Skin of body (tissue), 3 donors: ENCODE measurements at places on chromosomes 6 and 20. TPM values are rescaled to one million over a fixed set of nuclear protein-coding genes. Genes with fewer than 3 reads are reported as not detected.

DNA sequence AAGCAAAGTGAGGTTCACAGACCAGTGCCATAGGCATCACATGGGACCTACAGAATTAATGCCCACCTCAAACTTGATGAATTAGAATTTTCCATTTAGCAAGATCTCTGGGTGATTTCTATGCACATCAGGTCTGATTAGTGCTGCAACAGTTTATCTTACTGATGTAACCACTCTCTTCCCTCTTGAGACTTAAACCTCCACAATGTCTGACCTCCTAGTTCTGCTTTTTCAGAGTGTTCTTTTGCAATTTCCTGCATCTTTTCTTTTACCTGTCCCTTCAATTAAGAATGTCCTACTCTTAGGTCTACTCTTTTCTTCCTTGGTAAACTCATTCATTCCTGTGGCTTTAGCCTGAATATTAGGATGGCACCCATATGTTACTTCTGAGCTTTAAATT is 615.3 kb downstream of the TFAP2A start:
- DNase-seq: no peak

- DNase-seq: no peak
Measured at GRCh38 chr20:35303735-35304491, 11.7 kb upstream of the FAM83C start.

- no peak for DNase-seq
Measured at GRCh38 chr6:100796049-100796823, 84.9 kb downstream of the ASCC3 start.

The KCNK16 gene
- not detected for total RNA-seq

The TRIM27 gene
- total RNA-seq: 48.0 TPM
